ENCODE measurements at places on chromosomes 3 and 15.

GRCh38 chr3:155919728-155920127 lies 49.3 kb downstream of the GMPS start:
- DNase-seq: no peak

DNA sequence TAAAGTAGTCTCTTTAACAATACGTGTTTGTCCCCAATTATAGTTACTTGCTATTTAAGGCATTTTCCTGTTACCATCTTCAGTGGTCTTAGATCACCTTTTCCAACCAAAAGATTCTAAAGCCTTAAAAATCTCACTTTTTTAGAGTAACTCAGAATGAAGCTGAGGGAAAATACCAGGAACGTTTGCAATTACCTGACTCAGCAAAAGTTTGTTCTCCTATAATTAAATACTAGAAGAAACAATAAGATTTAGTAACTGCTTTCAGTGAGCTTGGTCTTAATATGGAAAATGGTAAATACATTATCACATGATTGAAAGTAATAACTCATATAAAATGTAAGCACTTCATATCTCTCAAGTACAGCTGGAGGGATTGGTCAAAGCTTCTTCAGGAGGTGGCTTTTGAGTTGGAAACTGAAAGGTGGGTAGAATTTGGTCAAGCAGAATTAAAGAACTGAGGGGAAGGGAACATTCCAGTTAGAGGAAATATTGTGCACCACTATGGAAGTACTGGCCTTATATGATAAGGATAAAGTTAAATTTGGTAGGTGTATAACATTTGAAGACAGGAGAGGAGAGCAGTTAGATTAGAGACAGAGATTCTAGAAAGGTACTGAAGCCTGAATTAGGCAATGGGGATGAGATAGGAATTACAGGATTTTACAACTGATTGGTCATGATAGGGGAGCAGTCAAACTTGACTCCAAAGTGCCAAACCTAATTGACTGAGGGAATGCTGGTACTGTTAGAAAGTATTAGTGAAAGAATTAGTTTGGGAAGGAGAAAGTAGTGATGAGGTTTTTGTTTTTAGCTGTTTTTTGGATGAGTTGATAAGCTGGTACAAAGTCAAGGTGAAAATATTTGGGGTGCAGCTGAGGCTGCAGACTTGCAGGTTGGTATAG lies 21.9 kb downstream of the TSC22D2 start:
- no peak for DNase-seq

- DNase-seq: no peak
Observed at GRCh38 chr15:62474771-62475124, 309.7 kb upstream of the C2CD4B start.

- peak; percentile 47 for DNase-seq
Observed at GRCh38 chr15:71802770-71803169, 7.6 kb upstream of the NR2E3 start.

DNA sequence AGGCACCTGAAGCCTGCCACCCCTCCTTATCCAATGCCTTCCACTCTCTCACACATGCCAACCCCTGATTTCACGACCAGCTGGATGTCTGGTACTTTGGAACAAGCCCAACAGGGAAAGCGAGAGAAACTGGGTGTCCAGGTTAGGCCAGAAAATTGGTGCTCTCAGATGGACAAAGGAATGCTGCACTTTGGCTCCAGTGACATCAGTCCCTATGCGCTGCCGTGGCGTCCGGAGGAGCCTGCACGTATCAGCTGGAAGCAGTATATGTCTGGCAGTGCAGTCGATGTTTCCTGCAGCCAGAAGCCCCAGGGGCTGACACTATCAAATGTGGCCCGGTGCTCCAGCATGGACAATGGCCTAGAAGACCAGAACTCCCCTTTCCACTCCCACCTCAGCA lies 45.2 kb downstream of the CDAN1 start:
- no peak for DNase-seq

DNA sequence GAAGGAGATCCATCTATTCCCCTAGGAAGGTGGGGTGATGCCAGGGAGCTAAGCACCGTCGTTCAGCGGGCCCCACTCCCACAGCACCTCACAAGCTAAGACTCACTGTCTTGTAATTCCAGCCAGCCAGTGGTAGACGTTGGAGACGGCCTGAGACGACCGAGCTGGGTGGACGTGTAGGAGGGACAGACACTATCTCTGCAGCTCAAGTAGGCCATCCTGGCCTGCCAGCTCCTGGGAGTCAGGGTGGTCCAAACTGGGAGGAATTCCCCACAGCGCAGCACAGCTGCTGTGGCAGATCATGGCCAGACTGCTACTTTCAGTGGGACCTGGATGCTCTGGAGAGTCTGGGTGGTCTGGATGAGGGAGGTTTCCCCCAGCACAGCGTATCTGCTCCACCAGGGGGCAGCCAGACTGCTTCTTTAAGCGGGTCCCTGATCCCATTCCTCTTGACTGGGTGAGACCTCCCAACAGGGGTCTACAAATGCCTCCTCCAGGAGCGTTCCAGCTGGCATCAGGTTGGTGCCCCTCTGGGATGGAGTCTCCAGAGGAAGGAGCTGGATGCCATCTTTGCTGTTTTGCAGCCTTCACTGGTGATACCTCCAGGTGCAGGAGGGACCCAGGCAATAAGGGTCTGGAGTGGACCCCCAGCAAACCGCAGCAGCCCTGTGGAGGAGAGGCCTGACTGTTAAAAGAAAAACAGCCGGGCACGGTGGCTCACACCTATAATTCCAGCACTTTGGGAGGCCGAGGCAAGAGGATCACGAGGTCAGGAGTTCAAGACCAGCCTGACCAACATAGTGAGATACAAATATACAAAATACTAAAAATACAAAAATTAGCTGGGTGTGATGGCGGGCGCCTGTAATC lies 27.6 kb downstream of the GNB5 start:
- DNase-seq: peak; percentile 77

GRCh38 chr3:58084166-58084565 lies 75.9 kb downstream of the FLNB start:
- no peak for DNase-seq

DNA sequence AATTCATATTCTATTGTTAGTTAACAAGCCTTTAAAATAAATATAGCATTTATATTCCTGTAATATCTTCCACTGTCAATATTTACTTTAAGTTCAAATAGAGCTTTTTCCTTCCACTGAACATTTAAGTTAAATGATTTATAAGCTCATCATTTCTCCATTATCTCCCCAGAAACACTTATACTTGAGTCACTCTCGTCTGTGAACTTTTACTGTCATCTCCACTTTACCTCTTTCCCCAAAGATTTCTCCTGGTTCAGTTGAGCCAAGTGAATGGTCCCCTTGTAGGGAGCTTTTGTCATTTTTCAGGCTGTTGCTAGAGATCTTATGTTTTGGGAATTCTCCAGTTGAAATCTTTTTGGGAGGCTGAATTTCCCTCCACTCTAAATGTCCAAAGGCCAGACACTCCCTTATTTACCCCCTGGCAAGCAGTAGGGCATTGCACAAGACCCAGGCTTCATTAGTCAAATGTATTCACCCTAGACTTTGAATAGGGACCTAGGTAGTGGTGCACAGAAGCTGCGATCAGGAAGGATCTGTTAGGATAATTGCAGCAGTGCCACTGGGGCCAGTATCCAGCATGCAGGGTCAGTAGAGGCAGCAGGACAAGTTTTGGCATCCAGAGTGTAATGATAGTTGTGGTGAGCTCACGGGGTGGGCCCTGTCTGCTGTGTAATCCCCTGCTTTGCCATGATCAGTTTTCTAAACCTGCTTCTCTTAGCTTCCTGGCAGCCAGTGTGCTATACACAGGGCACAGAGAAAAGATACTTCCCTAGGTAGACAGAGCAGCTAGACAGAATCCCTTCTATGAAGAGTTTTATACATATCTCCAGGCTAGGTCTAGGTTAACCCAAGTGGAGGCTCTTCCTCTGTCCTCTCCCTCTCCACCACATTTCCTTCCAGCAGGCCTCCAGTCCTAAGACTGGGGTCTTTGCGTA lies 356.5 kb upstream of the SLCO3A1 start:
- no peak for DNase-seq

GRCh38 chr15:66771351-66771650 lies 69.3 kb downstream of the SMAD6 start:
- peak; percentile 64 for DNase-seq

DNA sequence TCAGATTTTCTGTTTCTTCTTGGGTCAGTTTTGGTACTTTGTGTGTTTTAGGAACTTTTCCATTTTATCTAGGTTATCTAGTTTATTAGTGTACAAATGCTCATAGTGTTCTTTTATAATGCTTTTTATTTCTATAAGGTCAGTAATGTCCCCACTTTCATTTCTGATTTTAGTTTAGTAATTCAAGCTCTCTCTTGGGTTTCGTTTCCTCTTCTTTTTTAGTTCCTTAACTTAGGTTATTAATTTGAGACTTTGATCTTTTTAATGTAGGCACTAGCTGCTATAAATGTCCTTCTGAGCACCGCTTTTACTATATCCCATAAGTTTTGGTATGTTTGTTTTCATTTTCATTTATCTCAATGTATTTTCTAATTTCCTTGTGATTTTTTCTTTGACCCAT lies 27.0 kb upstream of the CD200R1L start:
- DNase-seq: no peak

DNA sequence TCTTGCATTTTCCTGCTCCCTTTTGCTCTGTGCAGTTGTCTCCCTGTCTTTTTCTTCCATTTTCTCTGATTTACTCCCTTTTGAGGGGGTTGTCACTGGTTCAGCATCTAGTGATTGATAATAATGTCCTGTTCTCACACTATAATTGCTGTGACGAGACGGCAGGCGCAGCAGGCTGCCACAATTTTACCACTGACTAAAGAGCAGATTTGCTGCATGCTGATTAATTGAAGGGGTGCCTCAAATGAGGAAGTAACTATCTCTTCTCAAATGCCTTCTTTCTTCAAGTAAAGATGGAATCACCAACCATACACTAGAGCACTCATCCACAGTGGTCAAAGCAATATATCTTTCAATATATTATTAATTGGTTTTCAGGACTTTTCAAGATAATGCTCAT lies 219.3 kb downstream of the CBLB start:
- no peak for DNase-seq

DNA sequence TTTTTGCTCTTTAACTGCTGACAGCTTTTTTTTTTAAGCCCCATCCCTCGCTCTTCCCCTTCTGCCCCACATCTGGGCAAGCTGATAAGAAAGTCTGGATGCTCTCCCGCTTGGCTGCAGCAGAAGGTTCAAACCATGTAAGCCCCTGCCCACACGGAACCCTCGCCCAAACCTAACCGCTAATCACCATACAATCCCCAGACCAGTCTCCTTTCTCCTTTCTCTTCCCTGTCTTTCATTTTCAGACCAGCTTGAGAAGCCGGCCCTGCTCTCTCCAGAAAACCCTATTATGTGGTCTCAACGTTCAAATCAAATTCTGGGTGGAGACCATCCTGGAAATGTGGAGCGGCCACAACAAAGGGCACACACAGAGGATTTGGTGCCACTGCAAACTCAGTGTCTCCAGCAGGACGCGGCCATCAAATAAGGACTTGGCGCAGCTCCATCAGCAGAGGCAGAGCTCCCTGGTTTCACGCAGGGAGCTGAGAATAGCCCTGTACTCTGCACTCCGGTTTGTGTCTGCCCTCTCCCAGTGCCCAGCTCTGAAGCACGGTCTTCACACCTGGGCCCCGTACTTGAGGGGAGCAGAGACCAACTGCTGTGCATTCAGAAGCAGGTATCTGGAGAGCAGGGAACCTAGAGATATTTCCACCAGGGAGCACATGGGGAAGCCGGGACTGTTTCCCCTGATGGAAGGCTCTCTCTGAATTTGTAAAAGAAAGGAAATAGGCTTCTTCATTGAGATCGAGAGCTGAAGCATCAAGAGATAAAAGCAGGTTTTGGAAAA lies 92.6 kb downstream of the XXYLT1 start:
- DNase-seq: no peak

DNA sequence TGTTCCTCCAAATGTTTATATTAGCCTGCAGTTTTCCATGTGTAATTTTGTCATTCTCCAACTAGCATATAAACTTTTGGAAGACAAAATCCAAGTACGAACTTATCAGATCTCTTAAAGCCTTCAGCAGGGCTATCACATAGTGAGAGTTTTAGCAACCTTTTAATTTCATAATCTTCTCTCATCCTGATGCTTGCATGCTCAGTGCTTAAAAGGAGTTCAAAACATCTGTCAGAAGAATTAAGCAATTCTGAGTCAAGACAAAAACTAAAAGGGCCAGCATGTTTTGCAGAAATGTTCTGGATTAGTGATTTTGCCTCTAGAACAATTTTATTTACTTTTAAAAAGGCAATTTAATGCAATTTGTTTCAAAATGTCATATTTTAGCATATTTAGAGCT lies 73.4 kb upstream of the SLC2A2 start:
- DNase-seq: no peak

DNA sequence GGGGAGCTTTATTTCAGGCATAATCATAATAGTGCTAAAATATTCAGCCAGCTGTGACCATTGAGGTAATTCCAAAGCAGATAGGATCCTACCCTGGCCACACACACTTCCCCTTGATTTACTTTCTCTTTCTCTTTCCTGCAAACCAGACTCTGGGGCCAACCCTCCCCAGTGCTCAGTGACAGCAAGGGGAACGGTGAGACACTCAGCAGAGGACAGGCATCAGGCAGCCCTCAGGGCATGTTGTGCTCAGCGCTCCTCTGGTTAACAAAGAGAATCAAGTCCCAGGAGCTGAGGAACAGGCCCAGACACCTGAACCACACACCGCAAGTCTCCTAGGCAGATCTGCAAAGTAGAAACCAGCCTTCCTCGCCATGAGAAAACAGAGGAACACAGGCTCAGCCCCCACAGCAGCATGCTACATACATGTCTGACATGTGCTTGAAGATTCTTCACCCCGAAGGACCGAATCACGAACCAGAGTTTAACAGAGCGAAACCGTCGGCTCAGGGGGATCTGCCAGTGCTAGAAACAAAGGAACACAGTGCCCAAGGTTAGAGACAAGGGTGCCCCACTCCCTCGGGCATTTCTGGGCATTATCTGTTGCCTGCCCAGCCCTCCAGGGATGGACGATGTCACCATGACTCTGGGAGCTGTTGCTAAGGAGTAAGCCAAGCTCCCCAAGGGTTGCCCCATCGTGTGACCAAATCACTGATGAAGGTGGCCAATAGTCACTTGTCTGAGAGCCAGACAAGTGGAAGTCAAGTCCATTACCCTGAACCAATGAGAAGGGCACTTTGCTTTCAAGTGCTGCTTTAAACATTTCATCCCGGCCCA lies 17.5 kb downstream of the HDC start:
- DNase-seq: no peak

DNA sequence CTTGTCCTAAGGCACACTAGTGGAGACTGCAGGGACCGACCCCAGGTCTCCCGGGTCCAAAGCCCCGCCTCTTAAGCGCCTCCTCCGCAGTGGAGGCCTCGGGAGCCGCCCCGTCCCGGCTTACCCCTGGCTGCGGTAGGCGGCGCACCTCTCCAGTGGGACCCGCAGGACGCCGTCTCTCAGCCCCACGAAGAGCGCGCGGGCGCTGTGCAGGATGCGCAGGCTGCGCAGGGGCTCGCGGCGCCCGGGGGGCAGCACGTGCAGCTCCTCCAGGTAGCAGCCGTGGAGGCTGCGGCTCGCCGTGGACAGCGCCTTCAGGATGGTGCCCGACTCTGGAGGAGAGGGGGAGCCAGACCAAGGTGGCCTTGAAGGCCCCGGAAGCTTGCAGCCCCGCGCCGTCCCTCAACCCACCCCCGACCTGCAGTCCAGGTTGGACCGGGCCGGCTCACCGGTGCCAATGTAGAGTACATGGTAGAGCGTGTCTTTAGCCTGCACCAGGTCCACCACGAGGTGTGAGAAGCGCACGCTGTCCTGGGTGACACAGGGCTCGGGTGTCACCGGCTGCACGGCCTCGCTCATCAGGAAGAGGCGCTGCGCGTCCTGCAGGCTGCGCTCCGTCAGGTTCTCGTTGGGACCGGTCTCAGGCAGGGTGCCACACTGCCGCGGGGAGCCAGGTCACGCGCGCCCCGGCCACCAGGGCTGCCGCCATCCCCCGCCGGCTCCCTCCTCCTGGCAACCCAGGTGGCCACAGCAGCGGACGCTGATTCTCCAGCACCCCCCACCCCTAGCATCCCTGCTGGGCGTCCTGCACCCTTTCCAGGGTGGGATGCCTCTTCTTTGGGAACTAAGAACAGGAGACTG lies 105.5 kb downstream of the SEMA5B start:
- peak; percentile 78 for DNase-seq
